Thymus (tissue), 14 donors: ENCODE measurements at places on chromosomes 1 and 21. TPM values are rescaled to one million over a fixed set of nuclear protein-coding genes. Genes with fewer than 3 reads are reported as not detected.

Gene BEST4
- total RNA-seq = 0.28 TPM

DNA sequence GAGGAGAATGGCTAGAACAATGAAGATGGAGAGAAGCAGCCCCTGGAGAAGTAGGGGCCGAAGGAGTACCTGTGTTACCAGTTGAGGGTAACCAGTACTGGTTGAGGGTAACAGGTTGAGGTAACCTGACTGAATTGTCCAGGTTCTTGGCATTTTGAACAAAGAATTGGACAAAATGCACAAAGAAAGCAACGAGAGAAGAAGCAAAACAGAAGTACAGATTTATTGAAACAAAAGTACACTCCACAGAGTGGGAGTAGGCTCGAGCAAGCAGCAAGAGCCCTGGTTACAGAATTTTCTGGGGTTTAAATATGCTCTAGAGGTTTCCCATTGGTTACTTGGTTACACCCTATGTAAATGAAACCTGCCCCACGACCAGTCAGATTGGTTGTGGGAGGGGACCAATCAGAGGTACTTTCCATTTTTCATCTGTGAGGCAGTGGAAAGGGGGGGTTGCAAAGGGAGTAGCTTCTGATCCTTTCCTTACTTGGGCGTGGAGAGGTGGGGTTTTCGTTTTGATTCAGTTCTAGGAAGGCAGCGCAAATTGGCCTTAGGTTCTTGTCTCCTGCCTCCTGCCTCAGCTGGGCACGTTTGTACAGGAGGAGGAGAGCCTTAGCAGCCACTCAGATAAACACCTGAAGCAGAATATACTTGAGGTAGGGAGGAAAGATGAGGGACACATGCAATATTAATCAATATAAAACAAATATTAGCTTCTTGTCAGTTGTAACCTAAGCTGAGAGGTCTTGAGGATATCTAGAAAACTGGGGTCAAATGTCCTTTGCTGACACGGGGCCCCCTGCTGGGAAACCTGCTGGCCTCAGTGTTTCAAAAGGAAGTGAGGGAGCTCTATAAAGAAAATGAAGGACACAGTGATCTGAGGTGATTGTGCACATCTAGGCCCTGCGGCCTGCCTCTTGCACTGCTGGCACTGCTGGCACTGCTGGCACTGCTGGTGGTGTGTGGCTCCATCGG is 14.3 kb upstream of the LSM10 start:
- no peak for DNase-seq

GRCh38 chr1:119674835-119675289 is 26.8 kb upstream of the ZNF697 start:
- DNase-seq = no peak

Gene TAS1R3
- 0.19 TPM for total RNA-seq

Gene ARHGAP30
- 65.7 TPM for total RNA-seq

- DNase-seq = no peak
Measured at GRCh38 chr21:34770576-34770975, 101.8 kb downstream of the CLIC6 start.

Gene GPR37L1
- total RNA-seq = under 0.01 TPM

- no peak for DNase-seq
Measured at GRCh38 chr1:218917656-218918055, 256.0 kb upstream of the LYPLAL1 start.

DNA sequence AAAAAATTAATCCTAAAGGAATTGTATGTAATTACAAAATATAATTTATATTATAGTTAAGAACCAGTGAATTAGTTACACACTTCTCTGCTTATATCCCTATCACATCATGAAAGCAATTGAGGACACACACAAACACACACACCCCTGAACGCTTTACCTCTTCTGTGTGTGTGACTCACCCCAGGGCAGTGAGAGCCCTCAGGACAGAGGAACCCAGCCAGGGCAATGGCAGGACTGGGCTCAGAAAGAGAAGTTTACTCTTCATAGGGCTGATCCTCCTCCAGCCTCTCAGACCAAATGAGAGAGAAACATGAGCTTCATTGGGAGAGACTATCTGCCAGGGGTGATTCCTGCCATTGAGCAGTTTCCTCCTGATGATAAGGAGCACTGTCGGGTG is 38.1 kb downstream of the SLC44A3 start:
- no peak for DNase-seq
